ENCODE measurements at places on chromosomes 3 and 15.

DNA sequence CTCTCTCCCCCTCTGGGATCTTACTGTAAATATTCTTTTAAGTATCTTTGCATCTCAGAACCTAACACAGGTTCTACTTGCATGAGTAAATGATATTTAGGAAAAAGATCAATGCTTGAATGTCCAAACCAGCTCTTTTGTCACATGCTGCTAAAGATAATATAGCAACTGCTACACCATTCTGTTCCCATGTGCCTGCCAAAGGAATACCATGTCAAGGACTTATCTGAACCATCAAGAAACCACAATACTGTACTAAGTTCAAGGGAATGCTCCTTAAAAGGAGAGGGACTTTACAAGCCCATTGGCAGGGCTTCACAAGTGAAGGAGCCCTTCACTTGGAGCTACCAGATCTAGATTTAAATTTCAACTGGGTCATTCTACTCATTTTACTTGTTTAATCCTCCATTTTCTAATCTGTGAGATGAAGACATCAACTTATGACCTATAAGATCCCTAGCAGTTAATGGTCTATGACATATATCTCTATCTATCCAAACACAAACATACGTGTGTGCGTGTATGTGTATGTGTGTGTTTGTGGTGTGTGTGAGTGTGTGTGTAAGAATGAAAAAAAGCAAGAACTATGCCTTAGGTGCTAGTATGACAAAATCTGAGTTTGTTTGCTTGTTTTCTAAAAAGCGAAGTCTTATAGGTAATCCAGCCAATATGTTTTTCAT is 13.0 kb upstream of the SEC62 start:
- DNase-seq = no peak

DNA sequence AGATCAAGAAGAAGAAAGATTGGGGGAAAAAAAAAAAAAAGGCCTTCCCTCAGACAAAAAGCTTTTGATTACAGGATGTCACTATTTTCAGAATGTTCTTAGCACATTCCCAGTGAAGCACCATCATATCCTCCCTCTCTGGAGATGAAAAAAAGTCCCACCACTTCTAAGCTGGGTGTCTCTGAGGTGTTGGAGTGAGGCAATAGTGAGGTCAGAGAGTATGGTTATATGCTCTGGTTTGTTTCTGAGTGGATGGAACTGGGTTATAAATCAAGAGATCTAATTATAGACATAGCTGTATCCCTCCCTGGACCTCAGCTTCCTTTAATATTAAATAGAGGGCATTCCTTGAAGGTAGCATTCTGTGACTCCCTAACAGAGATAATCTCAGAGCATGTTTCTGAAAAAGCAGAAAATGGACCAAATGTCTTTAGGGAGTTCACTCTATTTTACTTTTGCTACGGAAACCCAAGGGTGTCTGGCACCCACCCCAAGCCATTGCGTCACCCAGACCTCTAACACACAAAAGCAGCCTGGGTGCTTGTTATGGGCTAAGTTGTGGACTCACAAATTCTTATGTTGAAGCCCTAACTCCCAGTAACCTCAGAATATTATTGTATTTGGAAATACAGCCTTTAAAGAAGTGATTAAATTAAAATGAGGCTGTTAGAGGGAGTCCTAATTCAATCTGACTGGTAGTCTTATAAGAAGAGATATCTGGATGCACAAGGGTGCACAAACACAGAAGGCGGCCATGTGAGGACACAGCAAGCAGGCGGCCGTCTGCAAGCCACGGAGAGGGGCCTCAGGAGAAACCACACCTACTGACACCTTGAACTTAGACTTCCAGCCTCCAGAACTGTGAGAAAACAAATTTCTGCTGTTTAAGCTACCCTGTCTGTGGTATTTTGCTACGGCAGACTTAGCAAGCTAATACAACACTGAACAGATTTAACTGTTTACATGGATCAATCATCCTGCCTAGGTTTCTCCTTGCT is 81.5 kb downstream of the MB21D2 start:
- no peak for DNase-seq

DNA sequence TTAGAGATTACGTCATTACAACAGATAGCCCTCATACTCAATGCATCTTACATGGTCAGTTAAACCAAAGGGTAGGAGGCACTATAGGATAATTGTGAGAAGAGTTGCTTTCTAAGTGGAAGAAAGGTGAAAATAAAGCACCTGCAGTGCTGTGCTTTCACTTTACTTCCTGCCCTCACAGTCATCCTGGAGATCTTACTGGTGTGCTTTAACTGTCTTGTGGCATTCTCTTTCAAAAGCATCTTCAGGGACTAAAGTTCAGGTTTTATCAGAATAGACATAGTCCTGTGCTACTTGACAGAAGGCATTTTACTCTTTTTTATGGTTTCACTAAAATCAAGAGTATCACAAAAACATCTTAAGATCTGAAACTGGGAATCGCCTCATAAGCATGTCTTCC is 286.6 kb downstream of the ZBTB20 start:
- DNase-seq = no peak

- no peak for DNase-seq
These were observed 2.2 kb downstream of the PTPRG start for GRCh38 chr3:61563313-61564271.

Measured in hematopoietic multipotent progenitor cell (in vitro differentiated cells).